ENCODE measurements at places on chromosomes 7 and 10.

DNA sequence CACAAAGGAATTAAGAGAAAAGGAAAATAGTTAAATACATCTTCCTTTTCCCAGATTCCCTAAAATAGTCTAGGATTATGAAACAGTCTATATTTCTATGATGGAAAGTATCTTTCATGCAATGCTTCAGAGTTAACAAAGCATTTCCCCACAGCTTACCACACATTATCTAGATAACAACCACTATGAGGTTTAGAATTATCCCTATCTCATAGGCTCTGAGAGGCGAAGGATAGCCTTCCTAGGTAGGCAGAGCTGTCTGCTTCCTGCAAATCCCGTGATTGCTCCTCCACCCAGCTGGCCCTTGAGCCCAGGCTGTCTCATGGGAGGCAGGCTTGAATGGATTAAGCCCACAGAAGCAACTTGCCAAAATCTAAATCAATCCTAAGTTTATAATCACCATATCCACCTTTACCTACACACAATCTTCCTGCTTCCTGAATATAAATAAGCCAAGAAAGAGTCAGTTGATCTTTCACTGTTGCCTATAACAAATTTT lies 321.4 kb upstream of the AOAH start:
- DNase-seq: no peak

- no peak for DNase-seq
These were observed 110.7 kb downstream of the VIPR2 start for GRCh38 chr7:159033956-159034355.

- no peak for DNase-seq
These were observed 188.7 kb downstream of the ADARB2 start for GRCh38 chr10:1548596-1548995.

DNA sequence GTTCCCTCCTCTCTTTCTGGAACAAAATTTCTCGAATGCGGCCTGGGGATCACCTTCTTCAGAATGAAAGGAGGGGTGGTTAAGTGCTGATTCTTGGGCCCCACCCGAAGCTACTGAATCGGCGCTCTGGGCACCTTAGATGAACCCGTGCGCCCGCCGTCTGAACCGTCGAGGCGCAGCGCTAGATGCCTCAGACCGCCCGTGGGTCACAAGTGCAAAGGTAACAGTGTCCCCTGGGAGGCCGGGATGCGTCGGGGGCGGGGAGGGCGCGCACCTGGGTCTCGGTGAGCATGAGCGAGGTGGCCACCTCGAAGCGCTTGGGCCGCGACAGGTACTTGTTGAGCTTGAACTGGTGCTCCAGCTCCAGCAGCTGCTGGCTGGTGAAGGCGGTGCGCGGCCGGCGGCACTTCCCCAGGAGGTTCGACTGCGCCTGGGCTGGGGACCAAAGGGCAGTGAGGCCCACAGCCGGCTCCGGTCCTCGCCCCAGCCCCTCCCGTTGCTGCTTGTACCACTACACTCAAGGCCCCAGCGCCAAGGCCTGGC lies 4.2 kb downstream of the MNX1 start:
- DNase-seq: no peak

DNA sequence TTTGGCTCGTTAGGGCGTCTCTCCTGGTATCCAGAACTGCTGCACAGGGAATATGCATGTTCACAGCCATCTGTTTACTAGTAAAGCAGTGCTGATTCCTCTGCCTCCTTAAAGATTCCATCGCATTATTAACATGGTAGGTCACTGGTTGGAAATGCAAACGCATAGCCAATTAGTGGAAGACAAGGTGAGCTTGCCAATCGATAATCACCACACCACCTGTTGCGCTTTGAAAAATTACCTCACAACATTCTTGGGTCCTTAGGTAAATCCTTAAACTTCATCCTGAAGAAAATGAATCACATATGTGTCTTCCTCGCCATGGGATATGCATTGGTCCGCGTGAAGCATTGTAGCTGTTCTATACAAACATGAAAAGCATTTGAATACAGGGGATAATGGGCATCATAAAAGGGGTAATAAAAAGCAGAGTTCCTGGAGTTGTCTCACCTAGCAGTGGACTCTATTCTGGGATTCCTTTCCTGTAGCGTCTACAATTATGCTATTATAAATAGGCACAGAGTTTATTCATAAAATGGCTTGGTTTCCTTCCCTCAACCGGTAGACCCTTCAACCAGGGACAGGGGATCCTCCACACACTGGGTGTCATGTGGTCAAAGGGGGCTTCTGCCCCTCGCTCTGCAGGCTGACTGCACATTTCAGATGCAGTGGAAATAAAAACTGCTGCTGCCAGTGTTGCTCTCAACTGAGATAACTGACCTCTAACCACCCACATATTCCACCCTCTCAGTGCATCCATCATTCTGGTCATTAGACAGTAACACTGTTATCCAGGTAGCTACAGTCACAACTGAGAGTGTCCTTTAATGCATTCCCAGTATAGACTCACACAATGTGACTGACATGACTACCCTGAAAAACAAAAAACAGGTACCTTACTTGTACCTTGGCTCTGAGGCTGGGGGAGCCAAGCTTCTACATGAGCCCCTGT lies 389.2 kb upstream of the NFE2L3 start:
- no peak for DNase-seq

GRCh38 chr7:47967708-47968107 lies 11.7 kb downstream of the HUS1 start:
- DNase-seq: no peak

- no peak for DNase-seq
These were observed 12.2 kb upstream of the FFAR4 start for GRCh38 chr10:93554316-93554663.

DNA sequence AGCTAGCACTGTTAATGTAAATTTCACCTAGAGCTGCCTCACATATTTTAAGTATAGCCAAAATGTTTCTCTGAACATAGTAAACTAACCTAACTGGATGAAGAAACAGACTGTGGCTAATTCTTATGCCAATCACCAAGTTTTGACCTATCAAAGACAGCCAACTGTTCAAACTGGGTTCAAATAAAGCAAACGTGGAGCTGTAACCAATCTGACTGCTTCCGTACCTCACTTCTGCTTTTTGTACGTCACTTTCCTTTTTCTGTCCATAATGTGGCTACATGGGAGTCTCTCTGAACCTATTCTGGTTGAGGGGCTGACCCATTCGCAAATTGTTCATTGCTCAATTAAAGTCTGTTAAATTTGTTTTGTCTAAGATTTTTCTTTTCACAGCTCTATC lies 66.3 kb upstream of the ETV1 start:
- no peak for DNase-seq

- no peak for DNase-seq
These were observed 29.6 kb downstream of the ARHGAP21 start for GRCh38 chr10:24694086-24694485.

GRCh38 chr10:32981760-32982159 lies 23.7 kb upstream of the ITGB1 start:
- DNase-seq: no peak

- no peak for DNase-seq
These were observed 522 bp downstream of the CCL24 start for GRCh38 chr7:75813084-75813483.

GRCh38 chr10:10994360-10994759 lies 23.3 kb upstream of the CELF2 start:
- no peak for DNase-seq

GRCh38 chr7:40646717-40647116 lies 511.9 kb downstream of the SUGCT start:
- DNase-seq: no peak

GRCh38 chr10:36042135-36042534 lies 400.0 kb upstream of the FZD8 start:
- DNase-seq: no peak

DNA sequence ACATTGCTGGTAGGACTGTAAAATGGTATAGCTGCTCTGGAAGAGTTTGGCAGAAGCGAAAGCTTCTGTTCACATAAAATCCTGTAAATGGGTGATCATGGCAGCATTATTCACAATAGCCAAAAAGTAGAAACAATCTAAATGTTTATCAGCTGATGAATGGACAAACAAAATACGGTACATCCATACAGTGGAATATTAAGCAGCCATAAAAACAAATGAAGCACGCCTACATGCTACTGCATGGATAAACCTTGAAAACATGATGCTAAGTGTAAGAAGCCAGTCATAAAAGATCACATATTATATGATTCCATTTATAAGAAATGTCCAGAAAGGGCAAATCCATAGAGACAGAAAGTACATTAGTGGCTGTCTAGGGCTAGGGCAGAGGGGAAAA lies 32.7 kb downstream of the KIN start:
- DNase-seq: no peak

- peak; percentile 29 for DNase-seq
These were observed 59.8 kb downstream of the CSGALNACT2 start for GRCh38 chr10:43197834-43198681.

GRCh38 chr7:84811362-84811761 lies 375.5 kb downstream of the SEMA3D start:
- DNase-seq: no peak

DNA sequence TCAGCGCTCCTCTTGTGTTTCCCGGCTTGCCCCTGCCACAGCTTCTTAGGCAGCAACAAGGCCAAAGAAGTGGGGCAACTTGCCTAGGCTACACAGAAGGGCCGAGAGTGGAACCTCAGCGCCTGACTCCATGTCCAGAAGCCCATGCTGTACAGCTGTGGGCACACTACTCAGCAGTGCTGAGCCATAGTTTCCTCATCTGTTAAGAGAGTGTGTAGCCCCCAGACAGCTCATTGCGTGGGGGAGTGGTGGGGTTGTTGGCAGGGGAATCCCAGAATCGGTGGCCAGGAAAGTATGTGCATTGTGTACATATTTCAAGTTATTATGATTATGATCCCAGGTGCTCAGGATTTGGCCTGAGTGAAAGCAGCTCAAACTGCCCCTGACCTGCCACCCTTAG lies 96.2 kb downstream of the CDH23 start:
- no peak for DNase-seq

GRCh38 chr7:44163591-44163990 lies 22.5 kb upstream of the MYL7 start:
- DNase-seq: no peak

- no peak for DNase-seq
These were observed 3.0 kb upstream of the DDIT4 start for GRCh38 chr10:72270607-72271281.

DNA sequence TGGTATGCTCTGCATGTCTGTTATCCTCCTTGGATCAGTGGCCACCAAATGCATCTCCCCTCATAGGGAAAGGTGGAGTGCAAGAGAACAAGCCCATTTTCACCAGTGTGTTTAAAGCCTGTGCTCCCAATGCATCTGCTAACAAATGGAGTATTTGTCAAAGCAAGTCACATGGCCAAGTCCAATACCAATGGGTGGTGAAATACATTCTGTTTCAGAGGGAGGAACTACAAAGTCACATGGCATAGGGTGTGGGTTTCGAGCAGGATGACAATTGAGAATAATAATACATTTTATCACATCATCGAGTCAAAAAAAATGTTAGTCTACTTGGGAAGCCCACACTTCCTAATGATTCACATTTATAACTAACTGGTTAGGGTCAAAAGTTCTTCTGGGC lies 62.7 kb downstream of the SUGCT start:
- no peak for DNase-seq

DNA sequence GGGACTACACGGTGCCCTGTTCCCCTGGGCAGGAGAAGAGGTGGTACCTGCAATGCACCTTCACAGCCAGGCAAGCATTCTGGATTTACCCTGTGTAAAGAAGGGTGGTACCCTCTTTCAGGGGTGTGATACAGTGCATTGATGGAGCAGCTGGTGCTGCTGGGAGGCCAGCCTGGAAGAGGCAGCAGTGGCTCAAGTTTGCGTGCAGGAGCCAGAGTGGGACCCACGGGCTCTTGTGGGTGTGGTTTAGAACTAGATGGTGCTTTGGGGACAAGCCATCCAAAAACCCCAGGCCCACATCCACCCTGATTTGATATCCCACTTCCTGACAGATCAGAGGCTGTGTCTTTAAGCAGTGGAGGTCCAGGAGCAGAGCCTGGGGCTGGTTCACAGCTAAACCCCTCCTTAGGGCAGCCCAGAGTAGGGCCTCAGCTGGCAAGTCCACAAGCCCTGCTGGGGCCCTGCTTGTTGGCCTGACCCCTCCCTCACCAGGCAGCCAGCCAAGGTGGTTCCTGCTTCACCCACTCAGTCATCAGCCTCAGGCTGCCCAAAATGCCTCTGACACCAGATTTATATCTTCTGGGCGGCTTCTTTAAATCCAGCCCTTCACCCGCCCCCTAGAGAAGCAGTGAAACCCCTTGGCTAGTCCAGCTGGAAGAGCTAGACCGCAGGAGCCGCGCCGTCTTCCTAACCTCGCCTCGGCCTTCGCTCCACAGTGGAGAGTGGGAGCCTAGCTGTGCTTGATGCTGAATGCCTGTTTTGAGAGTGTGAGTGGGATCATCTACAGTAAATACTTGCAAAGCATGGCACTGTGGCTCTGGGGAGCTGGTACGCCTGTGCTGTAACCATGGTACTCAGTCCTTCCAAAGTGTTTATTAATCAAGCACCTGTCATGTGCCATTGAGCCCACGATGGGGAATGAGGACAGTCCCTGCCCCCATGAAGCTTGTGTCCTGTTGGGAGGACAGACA lies 1.4 kb upstream of the ASIC3 start:
- DNase-seq: no peak

GRCh38 chr7:155702616-155703015 lies 58.2 kb downstream of the RBM33 start:
- no peak for DNase-seq

- DNase-seq: no peak
These were observed 47.5 kb upstream of the AGR3 start for GRCh38 chr7:16929146-16929762.

- no peak for DNase-seq
These were observed 549.0 kb downstream of the TCERG1L start for GRCh38 chr10:130762491-130762890.

DNA sequence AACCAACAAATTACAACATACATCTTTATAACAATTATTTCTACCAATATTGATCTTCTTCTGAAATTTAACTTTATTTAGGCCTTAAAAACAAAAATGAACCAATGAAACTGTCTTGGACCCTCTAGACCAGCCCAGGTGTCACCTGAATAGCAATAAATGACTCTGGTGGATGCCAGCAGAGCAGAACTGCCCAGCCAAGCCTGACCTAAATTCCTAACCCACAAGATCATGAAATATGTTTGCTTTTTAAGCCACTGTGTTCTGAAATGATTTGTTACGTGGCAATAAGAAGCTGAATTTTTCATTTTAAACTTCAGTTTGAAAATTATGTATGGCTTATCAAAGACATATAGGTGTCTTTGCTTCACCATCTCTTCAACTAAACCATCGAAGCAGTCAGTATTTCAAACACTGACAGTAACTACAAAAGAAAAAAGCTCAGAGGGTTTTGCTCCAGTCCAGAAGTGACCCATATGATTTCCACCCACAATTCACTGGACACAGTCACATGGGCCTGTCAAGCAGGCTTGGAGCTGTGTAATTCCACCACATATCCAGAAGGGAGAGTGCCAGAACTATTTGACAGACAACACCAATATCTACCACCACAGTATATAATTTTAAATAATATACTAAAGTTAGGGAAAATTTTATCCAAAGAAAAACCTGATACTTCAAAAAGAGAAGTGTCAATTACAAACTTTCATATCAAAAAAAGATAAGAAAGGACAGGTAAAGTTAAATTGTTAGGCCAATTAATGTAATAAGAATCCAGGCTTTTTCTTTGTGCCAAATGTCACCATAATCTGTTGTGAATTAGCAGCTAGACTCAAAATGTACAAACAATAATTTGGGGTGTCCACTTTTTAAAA lies 94.5 kb downstream of the KMT2C start:
- no peak for DNase-seq
